Mesenteric fat pad (tissue), 1 donor: ENCODE measurements at places on chromosomes 13 and 19. TPM values are rescaled to one million over a fixed set of nuclear protein-coding genes. Genes with fewer than 3 reads are reported as not detected.

The ELSPBP1 gene
- total RNA-seq, result not detected

The CEACAM3 gene
- 1.6 TPM for total RNA-seq

DNA sequence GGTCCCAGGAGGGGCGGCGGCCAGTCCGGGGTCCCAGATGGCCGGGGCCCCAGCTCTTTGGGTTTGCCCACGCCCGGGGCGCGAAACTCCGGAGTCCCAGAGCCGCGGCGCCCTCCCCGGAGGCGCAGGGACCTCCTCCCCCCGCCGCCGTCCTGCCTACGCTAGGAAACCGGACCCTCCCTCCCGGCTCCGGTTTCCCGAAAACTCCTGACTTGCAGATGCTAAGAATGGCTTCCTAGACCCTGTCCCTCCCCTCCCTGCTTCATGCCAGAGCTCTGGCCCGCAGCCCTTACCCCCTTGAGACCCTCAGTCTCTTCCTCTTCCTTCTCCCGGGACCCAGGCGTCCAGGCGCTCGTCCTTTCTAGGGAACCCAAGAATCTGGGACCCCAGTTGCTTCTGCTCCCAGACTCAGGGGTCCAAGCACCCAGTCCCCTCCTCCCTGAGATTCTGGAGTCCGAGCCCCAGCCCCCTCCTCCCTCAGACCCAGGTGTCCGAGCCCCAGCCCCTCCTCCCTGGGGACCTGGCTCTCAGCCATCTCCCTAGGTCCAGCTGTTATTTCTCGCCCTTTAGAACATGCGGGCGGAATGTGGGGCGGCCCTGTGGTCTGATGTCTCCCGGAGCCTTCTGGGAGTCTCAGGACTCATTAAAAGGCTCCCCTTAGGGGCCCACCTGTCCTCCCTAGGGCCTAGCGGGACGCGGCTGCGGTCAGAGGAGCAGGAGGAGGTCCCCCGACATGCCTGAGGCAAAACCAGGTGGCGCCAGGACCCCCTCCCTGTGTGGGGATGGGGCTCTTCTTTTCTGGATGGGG lies at the start of gene MYBPC2:
Gene MYBPC2 (plus strand): TSS at position 672 of the 808 bp plus-strand sequence. CDS start 62 bp downstream, at position 734.
- no peak for DNase-seq

- no peak for DNase-seq
These were observed 1784.6 kb downstream of the SLITRK5 start for GRCh38 chr13:89455741-89456140.

The TBXA2R gene
- total RNA-seq, result 5.4 TPM

The DDX39A gene
- total RNA-seq, result 53.0 TPM

The AKAP8L gene
- total RNA-seq, result 63.8 TPM

The KLHL1 gene
- not detected for total RNA-seq

DNA sequence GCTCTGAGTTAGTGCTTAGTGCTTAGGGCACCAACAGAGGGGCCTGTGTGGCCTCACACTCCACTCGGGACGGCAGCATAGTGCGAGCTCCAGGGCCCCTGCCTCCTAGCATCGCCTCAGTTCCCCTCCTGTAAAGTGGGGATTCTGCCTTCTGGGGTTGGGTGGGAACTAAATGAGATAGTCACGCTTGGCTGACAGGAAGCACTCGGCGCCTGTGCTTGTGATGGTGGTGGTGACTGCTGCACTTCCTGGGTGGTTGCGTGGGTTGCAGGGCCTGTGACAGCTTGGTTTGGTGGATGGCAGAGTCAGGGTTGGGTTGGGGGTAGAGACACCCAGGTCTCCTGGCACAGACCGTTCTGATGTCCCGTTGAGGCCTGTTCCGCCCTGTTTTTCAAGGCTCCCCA lies 7.7 kb downstream of the PLEKHF1 start:
- peak; percentile 53 for DNase-seq

DNA sequence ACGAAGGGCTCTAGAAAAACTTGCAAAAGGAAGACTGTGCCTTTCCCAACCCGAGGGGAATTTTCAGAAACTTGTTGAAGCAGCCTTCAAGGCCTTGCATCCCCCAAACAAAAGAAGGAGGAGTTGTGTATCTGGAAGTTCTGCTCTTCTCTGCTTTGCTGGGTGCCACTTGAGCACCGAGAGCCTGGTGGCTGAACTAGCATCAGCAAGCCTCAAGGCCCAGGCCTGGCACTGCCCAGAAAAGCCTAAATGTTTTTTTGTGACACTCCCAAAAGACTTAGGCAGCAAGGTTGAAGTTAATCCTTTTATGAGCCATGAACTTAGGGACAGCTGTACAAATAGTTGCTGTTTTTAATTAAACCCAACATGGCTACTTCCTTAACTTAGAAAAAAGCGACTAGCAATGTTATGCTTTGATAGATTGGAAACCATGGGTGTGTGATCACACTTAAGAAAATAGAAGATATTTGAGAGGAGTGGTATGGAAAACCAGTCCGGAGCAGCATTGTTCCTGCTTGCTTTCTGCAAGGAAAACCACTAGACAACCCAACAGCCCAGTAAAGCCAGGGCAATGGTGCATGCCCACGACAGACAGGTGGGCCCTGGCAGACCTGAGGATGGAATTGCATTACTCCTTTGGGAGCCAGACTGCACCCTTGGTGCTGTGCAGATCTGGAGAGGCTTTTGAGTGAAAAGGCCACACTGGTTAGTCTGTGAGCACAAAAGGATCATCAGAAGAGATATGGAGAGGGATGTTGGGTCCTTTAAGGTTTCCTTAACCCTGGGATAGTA lies 788 bp upstream of the DLEU7 start:
- no peak for DNase-seq

DNA sequence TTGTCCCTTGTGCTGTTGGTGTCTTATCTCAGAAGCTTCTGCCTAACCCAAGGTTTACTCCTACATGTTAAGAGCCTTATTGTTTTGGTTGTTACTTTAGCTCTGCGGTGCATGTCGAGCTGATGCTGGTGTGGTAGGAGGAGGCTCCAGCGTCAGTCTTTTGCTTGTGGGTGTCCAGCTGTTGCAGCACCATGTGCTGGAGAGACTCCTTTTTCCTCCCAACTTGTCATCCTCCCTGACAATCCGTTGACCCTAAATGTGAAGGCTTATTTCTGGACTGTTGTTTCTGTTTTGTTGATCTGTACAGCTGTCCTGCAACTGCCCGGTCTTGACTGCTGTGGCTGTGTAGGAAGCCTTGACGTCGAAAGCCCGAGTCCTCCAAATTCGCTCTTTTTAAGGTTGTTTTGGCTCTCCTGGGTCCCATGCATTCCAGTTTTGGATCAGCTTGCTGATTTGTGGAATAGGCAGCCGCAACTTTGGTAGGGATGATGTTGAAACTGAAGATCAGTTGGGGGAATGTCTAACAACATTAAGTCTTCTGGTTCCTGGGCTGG lies 15.3 kb downstream of the NAXD start:
- DNase-seq, result no peak

DNA sequence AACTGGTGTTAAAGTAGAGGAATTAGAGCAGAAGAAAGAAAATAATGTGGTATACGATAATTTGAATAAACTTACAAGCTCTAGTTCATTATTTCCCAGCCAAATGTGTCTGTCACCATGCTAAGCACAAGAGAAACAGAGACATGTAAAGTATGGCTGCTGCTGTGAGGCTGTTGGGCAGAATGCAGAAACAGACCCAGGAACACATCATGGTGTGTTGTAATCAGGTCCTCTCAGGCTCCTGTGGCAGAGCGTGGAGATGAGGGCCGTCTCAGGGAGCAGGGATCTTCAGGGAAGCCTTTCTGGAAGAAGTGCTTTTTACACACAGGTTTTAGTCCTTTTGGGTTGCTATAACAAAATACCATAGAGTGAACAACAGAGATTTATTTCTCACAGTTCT lies 710.7 kb upstream of the SGCG start:
- DNase-seq, result no peak
